Fibroblast of the conjunctiva (primary cell): ENCODE measurements at places on chromosomes 1 and 21.

GRCh38 chr1:54364995-54365394 lies 41.2 kb downstream of the SSBP3 start:
- DNase-seq, result no peak

DNA sequence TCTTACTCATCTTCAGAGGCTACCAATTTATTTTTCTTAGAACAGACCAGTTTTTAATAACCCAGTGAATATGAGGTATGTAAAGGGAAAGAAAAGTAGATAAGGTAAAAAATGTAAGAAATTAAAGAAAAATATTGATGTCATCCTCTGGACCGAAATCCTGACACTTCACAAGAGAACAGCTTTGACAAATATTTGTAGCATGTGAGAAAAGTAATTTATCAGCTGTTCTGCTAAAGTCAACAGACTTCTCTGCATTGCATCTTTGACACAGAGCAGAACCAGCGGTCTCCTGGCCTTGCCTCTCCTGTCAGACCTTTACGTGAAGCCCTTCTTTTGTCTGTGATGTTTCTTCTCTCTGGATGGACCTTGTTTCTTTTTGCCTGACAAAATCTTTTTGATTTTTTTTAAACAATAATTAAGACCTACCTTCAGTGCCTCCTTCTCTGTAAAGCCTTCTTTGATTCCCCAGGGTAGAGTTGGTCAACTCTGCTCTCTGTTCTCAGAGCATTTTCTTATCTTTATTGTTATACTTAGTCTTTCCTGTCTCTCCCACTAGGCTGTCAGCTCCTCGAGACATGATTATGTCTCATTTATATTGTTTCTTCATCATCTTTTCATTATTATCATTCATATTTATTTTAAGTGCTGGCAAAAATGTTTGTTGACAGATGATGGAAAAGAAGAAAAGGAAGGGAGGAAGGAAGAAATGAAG lies 35.4 kb downstream of the RGS4 start:
- DNase-seq, result no peak

GRCh38 chr1:4305526-4306301 lies 348.7 kb upstream of the AJAP1 start:
- no peak for DNase-seq

DNA sequence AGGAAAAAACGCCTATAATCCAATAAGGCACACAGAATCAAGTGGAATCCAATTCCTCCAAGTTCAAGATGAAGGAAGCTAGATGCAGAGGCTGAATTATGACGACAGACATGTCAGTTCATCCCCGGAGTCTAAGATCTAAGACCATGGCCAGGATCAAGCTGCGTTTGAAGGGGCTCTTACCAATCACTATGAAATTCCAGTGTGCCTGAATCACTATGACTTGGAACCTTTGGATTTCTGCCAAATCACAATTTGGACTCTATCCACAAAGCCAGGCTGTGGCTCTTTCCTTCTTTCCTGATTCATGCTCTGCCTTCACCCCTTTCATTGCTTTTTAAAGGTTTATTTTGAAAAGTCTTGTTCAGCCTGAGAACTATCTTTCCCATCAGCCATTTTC lies 17.1 kb downstream of the OLIG2 start:
- no peak for DNase-seq

DNA sequence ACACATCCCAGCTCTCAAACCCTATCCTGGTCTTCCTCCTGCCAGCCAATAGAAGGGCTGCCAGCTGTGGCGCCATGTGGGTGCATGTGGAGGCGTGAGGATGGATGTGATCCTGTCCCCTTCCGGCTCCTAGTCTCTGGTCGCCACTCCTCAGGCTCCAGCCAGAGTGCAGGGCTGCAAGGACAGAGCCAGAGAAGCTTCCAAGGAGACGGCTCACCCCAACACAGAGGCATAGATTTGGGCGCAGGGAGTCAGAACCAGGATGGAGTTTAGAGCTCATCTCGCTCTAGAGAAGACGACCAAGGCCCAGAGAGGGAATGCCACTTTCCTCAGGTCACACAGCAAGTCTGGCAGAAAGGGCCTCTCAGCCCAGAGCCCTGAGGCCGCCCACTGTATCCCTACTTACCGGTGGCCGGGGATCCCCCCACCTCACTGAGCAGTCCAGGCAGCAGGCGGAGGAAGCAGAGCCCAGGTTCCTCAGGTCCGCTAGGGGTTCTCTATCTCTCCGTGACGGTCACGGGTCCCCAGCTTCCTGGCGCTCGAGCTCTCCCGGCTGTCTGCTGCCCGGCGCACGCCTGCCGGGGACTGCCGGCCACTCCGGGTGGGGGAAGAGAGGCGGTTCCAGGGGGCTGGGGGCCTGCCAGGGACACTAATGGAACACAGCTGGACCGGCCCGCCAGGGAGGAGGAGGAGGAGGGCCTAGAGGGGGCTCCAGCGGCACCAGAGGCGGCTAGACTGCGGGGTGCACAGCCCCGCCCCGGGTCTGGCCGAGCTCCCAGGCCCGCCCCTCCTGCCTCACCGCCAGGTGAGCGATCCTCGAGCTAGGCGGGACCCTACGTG lies at the start of gene COL16A1:
Gene COL16A1, minus strand, starts transcription at position 587 of the 840 bp plus-strand sequence. CDS start 1,824 bp downstream, outside the sequence.
- DNase-seq, result peak; percentile 68

- DNase-seq, result no peak
Measured at GRCh38 chr1:223508796-223509195, 115.6 kb downstream of the CCDC185 start.

DNA sequence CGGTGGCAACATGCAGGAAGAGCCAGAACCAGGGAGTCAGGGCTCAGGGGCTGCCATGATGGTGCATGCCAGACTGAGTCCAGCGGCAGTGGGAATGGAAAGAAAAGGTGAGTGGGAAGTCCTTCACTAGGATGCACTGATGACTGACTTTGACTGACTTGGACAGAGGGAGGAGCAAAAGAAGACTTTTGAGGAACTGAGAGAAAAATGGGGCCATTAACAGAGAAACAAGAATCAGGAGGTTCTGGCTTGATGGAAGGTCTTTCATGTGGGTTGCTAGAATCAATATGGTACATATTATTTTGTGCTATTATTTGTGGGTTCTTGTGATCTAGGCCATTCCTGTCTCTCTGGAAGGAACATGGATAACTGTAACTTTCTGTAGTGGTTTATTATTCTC lies 454.6 kb upstream of the PROX1 start:
- DNase-seq, result no peak

DNA sequence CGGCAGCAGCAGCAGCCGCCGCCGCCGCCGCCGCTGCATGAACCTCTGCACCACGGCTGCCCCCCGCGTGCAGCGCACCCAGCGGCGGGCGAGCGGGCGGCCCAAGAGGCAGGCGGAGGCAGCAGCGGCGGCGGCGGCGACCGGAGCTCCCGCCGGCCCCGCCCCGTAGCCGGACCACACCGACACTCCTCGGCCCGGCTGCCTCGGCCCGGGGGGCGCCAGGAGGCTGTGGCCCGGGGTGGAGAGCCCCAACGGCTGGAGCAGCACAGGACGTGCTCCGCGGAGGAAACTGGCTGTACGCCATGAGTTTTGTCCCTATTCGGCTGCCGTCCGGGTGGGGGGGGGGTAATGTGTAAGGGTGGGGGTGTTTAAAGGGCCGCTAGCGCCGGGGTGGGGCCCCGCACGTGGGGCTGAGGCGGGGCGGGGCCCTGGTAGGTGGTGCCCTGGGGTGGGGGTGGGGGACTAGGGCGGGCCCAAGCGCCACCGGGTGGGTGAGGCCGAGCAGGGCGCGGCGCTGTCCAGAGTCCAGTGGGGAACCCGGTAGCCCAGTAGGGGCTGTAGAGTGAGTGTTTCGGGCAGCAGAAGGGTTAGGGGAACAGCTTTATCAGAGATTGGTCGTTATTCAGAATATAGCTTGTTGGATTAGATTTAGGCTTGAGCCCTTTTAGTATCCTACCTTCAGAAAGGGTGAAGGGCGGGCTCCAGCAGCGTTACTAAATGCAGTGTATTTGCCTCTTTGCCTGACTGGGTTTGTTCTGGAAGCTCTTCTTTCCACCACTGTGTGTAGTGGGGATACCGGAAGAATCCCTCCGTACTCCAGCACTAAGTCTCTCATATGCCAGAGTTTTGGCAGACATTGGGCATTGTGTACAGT lies at the start of gene FAM78B:
Gene FAM78B, minus strand, starts transcription at position 304 of the 874 bp plus-strand sequence. CDS start 753 bp downstream, outside the sequence.
- peak; percentile 22 for DNase-seq

DNA sequence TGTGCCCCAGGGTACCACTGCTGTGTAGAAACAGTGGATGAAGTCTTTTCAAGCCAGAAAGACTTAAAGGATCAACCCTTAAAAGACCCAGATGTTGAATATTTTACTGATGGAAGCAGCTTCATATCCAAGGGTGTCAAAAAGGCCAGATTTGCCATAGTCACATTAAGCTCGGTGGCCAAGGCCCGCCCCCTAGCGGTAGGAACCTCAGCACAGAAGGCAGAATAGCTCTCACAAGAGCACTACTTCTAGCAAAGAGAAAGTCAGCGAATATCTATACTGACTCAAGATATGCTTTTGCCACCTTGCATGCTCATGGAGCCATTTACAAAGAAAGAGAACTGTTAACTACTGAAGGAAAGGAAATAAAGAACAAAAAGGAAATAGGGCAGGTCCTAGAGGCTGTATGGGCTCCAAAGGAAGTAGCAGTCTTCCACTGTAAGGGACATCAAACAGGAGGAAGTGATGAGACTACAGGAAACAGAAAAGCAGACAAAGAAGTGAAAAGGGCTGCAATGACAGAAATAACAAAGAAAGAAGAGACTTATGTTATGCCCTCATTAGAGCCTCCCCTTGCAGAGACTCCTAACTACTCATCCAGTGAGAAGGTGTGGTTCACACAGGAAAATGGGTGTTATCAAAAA lies 90.5 kb downstream of the LIPI start:
- DNase-seq, result no peak

DNA sequence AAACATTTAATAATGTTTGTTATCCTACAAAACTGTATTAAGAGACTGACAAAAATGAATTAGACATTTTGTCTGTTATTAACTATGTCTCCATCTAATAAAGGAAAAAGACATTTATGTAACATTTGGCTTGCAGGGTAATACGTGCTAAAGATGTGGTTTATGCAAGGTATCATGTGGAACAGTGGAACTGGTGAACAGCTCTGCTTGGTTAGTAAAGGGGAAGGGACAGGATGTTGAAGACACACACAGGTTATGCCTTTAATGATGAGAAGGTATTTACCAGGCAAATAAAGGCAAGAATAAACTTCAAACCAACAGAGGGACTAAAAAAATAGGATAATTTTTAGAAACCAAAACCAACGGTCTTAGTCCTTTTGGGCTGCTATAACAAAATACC lies 93.1 kb downstream of the UCHL5 start:
- DNase-seq, result no peak

DNA sequence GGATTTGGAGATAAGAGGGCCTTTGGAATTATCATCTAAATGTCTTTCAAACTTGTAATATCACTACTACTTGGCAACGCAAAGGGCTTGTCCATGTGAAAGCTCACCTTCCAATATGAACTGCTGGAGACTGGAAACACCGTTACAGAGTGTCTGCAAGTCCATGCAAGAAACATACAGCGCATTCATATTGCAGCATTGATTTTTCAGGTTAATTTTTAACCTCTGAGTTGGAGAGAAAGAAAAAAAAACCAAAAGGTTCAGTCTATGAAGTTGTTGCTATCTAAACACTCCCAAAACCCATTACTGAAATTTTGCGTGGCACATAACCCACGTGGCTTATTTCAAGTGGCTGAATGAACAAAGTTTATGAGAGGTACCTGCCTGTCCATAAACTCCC lies 23.8 kb downstream of the DAB1 start:
- no peak for DNase-seq

- DNase-seq, result no peak
Measured at GRCh38 chr1:206490771-206491405, 16.4 kb upstream of the RASSF5 start.

DNA sequence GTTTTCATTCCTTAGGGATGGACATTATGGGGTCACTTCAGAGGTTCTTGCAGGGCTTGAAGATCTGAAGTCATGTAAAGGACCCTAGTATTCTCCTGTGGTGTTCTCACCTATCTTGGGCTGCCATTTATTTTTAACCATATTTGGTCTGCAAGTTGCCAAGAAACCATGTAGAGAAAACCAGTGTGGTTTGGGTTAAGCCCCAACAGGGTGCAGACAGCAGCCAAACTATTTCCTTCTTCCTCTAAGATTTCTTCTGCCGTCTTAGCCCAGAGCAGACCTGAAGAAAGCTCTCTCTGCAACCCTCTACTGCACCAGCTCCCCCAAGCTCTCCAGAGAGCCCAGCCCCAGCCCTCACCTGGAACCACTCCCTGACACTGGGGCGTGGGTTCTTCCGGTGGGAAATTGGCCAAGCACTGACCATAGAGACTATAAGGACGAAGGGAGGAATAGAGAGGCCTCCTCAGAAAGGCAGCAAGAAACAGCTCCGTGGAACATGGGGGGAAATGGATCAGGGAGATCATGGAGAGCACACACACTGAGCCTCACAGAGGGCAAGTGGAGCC lies 136.6 kb downstream of the SYF2 start:
- DNase-seq, result no peak

GRCh38 chr21:35217504-35218060 lies 168.5 kb upstream of the RUNX1 start:
- DNase-seq, result peak; percentile 67

GRCh38 chr1:26218906-26219494 lies 15.0 kb upstream of the CEP85 start:
- no peak for DNase-seq

DNA sequence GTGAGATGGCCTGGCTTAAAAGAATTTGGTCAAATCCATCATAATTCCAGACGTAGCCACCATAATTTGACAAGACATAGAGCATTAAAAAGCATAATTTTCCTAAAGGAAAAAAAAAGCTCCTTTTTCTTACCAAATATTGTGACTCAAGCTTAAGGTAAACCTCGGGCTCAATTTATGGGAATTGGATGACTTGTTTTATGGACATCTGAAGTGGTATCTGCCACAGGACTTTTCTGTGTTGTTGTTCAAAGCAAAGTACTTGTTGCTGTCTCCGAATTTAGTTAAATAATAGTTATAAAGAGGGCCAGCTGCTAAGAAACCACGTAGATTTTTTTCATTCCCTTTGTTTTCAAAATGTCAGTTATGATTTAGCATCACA lies 1.1 kb downstream of the MPZL1 start:
- DNase-seq, result no peak

DNA sequence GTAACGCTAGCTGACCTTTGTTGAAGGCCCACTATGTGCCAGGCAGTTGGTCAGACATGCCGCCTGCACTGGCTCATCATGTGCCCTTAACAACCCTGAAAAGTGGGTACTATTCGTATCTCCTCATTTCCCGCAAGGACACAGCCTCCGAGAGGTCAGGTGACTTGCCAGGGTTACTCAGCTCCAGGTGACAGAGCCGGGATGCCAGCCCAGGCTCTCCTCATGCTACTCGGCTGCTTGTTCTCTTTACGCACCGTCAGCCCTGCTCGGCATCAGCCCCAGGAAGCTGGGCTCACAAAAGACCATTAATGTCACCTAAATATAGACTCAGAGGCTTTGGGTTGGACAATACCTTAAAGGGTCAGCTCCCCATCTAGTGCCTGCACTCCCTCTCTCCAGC lies 29.0 kb downstream of the GRHL3 start:
- no peak for DNase-seq

DNA sequence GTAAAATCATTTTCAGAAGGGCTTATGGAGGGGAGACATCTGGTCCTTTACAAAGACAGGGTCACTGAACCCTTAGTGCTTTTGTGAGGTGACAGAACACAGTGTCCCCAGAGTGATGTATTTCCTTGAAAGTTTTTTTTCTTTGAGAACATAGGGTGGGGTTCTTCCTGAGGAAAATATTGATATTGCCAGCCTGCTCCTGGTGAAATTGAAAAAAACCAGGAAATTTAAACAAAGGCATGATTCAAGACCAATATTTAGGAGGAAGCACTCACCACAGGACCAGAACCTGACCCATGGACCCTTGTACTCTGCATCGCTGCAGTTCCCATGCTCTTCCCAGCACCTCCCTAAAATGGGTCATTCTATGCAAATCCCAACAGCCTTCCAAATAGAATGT lies 63.7 kb downstream of the ST6GALNAC3 start:
- DNase-seq, result no peak
